Stimulated activated CD8-positive, alpha-beta memory T cell treated with anti-CD3 and anti-CD28 coated beads, Interleukin-2, amount 100 ng/mL, for 1 hour (primary cell): ENCODE measurements at places on chromosomes 6 and 20.

- DNase-seq: no peak
These were observed 111.0 kb downstream of the NCOA3 start for GRCh38 chr20:47612670-47613069.

DNA sequence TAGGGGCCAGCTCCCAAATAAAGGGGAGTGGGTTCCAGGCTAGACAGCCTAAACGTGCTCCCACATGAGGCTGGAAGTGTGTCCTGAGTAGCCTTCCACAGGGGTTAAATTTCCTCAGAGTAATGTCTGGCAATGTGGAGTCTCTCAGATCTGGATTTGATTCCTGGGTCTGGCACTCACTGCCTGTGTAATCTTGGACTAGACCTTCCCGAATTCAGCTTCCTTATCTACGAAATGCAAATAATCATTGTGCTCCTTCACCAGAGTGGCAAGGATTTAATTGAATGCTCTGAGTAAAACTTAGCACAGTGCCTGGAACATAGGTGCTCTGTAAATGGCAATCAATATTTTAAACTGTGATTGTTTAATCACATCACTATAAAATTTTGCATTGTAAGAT, 114.4 kb downstream of the SLX4IP start:
- DNase-seq: no peak

DNA sequence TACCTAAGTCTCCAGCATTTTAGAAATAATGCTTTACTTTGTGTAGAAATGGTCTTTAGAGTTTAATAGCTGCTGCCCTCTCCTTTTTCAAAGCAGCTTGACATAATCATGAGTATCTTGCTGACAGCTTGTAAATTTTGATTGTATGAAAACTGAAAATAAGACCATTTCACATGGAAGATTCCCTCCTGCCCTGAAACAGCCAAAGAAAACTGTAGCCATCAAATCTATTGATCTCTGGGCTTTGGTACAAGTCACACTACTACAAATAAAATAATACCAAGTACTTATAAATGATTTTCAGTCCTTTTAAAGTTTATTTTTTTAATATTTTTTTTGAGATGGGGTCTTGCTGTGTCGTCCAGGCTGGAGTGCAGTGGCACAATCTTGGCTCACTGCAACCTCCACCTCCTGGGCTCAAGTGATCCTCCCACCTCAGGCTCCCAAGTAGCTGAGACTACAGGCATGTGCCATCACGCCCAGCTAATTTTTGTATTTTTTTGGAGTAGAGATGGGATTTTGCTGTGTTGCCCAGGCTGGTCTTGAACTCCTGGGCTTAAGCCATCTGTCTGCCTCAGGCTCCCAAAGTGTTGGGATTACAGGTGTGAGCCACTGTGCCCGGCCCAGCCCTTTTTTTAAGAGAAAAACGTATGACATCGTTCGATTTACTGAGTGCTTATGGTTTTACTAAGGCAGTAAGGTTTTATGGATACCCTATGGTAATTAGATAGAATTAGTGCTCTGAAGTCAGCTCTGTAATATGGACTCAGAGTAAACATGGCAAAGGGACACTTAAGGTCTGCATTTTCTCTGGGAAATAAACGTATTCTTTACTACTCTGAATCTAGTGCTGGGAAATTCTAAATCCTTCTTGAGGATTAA, 7.0 kb downstream of the PTPN1 start:
- DNase-seq: no peak

DNA sequence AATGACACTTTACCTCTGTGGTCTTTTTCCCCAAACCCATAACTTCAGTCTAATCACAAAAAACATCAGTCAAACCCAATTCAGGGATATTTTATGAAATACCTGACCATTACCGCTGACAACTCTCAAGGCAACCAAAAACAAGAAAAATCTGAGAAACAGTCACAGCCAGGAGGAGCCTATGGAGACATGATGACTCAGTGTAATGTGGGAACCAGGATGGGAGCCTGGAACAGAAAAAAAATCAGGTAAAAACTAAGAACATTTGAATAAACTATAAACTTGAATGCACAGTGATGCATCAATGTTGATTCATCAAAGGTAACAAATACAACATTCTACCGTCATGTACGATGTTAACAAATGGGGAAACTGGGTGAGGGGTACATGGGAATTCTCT, 84.1 kb upstream of the TSHZ2 start:
- no peak for DNase-seq

DNA sequence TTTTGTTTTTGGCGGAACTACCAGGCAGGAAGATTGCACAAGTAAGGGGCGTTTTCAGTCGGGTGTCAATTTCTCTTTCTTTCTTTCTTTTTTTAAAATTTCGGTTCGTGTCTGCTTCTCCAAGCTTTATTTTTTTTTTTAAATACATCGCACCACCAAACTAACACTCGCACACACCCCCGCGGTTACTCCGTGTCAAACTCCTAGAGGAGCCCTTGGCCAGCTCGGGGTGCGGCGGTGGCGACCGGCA, 338 bp downstream of the UTRN start:
- no peak for DNase-seq

DNA sequence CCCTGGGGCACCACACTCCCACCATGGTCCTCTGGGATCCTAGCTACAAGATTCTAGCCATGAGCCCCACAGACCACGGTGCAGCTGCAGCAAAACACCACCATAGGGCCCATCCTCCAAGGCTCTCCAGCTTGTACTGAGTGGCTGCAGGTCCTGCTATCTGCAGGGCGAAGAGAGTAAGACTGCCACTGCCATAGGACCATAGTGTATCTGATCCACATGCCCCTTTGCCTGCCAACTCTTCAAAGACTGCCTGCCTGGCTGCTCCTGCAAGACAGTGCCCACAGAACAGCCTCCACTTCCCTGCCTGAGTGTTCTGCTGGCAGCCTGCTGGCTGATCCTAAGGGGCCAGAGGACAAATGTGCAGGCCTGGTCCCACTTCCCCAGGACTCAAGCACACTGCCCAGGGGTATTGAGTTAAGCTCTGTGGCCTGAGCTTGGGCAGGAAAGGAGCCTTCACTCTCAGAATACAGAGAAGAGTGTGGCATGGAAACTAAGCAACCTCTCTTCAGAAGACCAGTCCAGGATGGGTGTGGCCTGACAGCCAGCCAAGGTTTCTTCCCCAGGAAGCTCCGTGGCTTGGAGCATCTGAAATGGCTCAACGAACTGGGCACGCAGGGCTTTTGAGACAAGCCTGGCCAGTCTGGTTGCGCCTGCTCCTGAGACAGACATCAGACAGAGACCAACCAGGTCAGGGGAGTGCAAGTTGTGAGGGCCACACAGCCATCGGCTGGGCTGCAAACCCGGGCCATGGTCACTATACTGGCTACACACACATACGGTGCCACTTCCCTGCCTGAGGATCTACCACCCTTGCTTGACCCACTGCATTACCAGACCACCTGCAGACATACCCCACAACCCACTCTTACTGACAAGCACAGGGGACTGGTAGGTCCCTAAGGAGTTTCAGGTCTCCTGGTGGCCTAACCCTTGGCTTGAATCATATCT, 54.5 kb downstream of the RNGTT start:
- DNase-seq: no peak

DNA sequence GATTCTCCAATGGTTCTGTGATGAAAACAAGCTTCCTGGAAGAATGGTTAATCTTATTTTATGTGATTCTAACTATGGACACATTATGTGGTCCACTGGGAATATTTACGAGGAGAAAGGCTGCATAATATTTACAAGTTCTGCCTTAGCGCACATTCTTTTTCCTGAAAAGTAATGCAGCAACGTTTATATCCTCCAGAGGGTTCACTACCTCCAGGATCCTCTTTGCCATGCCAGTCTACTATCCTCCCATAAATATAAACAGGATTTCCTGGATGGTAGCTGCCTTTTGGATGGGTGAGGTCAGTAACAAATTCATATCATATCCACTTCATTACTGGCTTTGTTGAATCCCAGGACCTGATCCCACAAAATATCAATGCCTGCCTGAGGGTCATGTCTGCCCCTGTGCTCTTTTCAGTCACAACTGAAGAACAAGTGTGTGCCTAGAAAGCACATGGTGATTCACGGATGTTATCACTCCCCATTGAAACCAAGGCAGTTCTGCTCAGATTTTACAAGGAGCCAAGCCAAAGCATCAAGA, 30.4 kb downstream of the ADGRF5 start:
- no peak for DNase-seq

- DNase-seq: no peak
These were observed 1349.1 kb upstream of the ADGRB3 start for GRCh38 chr6:67285770-67286495.

GRCh38 chr20:39903806-39904465, 785.1 kb downstream of the MAFB start:
- DNase-seq: no peak

GRCh38 chr20:45318948-45319347, 10.8 kb upstream of the MATN4 start:
- no peak for DNase-seq

DNA sequence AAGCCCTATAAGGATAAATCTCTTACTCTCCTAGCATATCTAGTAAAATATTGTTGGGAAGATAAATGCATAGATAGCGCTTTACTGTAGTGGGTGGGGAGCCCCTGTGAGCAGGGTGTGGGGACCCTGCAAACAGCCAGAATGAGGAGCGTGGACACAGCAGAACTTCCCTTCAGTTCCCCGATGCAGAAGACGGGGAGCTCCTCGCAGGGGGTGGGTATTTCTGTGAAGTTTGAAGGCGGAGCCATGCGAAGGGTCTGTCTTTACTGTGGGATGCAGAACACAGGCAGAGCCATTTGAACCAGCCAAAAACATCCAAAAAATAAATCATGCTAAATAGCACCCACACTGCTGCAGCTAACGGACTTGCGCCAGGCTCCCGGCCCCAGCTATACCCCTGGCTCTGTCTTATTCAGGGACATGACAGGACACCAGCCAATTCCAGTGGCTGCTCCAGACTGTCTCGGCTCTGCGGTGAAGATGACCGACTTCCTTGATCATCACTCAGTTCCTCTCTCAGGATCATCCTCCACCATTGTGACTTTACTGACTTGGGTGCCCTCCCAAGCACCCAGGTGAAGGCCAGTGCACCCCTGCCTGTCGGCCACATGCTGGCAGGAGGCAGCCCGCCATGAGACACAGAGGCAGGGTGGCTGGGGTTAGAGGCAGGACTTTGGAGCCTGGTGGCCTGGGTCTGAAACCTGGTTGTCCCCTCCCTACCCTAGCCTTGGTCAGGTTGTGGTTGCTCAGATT, 134.5 kb downstream of the SMOC2 start:
- no peak for DNase-seq

DNA sequence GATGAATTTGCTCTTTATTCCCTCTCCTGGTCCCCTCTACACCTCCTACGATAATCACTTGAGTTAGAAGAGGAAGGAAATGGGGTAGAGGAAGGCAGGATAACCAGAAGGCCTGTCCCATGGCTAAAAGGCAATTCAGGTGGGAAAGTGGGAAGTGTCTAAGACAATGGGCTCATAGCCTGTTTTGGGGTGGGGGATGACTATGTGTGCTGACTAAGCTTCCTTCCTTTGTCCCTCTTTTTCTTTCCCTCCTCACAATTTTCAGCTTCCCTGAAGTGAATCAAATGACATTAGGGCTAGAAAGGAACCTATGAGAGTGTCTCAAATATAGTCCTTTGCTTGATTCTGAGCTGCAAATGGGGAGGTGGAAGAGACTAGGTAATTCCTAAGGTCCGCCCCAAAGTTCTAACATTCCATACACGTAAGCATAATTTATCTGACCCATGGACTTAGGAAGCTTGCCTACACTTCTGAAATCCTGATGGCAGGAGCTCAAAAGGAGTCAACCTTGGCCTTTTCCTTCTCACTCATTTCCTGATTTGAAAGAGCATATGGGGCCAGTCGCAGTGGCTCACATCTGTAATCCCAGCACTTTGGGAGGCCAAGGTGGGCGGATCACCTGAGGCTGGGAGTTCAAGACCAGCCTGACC, 24.3 kb downstream of the EDEM2 start:
- no peak for DNase-seq

DNA sequence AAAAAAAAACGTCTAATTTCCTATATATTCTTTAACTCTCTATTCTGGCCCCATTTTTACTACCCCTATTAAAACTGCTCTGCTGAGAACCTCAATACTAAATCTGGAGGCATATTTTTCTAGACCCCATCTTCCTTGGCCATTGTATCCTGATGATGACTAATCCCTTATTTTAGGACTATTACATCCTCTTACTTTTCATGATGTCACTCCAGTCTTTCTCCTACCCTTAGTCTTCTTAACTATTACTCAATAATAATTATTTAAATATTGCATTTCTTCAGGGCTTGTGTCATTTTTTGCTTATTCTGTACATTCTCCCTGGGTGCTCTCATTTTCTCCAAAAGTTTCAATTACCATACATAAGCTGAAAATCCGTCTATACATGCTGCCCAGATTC, 6.4 kb downstream of the FBXO30 start:
- no peak for DNase-seq

DNA sequence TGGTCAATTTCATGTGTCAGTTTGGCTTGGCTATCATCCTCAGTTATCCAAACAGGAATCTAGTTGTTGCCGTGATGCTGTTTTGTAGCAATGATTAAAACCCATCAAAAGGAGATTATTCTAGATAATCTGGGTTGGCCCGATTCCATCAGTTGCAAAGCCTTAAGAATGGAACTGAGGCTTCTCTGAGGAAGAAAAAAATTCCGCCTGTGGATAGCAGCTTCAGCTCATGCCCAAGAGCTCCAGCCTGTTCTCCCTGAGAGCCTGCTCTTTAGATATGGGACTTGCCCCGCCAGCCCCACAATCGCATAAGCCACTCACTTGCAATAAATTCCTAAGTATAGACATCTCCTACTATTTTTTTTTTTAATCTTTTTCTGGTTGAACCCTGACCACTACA, 61.5 kb downstream of the SEL1L2 start:
- DNase-seq: no peak

GRCh38 chr20:63015662-63016361, 9.0 kb upstream of the BHLHE23 start:
- no peak for DNase-seq

DNA sequence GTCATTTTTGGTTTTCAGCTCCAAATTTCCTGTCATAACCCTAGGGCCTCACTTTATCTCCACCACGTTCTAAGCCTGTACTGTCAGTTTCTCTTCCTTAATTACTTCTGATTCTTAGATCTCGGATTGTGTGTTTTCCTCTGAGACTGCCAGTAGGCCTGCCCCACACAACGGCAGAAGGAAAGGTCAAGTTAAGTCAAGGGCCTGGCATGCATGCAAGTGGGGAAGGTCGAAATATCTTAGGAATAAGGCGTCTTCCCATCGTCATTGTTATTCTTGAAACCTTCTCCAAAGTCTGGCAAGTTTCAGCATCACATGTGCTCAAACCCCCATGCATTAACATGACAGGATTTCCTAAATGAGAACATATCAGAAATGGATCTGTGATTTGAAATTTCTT, 203.5 kb upstream of the TSHZ2 start:
- DNase-seq: no peak
